ENCODE measurements at places on chromosomes 7 and 10.

GRCh38 chr7:22586101-22586785 lies 86.3 kb upstream of the STEAP1B start:
- DNase-seq = no peak

DNA sequence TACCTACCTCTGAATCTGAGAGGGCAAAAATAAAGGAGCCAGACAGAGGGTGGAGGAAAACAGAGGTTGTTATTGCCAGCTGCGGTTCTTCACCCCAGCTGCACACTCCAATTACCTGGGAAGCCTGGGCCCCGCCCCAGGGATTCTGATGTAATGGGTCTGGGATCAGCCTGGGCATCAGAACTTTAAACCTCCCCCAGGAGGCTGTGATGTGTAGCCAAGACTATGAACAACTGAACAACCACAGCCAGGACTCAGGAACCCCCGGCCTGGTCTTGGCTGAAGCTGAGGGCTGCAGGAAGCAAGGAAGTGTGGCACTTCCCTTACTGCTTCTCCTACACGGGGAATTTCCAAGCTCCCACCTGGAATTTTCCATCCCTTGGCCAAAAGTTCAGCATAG lies 89.3 kb downstream of the HIP1 start:
- no peak for DNase-seq

GRCh38 chr7:41885748-41886147 lies 182.9 kb upstream of the INHBA start:
- no peak for DNase-seq

DNA sequence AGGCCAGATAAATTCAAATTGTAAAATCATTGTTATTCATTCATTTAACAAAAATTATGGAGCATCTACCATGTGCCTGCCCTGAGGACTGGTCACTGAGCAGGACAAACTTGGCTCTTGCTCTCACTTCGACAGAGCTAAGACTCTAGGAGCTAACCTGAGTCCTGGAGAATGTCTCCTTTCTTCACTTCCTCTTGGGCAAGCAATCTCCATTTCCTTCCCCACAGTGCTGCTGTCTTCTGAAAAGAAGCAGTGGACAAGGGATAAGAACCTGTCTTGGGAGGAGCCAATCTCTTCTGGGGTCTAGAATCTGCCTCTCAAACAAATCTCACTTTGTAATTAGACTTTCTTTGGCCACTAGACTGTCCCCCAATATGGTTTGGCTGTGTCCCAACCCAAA lies 76.2 kb upstream of the PLXNA4 start:
- no peak for DNase-seq

All from retinal pigment epithelial cell (primary cell).